Type B pancreatic cell (in vitro differentiated cells): ENCODE measurements at places on chromosomes 13 and 19.

- DNase-seq = no peak
Measured at GRCh38 chr19:29640231-29640630, 25.0 kb upstream of the PLEKHF1 start.

- DNase-seq = no peak
Measured at GRCh38 chr13:67017276-67017675, 212.9 kb downstream of the PCDH9 start.

DNA sequence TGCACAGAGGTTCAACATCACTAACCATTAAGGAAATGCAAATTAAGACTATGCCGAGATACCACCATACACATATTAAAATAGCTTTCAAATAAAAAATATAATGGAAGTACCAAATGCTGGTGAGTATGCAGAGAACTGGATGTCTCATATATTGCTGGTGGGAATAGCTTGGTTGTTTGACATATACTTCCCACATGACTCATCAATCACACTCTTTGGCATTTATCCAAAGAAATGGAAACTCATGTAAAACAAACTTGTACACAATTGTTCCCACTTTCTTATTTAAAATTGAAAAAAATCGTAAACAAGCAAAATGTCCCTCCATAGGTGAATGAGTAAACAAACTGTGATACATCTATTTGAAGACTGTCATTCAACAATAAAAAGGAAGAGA lies 982.6 kb upstream of the ATXN8OS start:
- no peak for DNase-seq

- DNase-seq = no peak
Measured at GRCh38 chr13:59112221-59112718, 1051.5 kb downstream of the DIAPH3 start.

- DNase-seq = no peak
Measured at GRCh38 chr13:49895826-49896225, 40.3 kb downstream of the SPRYD7 start.

DNA sequence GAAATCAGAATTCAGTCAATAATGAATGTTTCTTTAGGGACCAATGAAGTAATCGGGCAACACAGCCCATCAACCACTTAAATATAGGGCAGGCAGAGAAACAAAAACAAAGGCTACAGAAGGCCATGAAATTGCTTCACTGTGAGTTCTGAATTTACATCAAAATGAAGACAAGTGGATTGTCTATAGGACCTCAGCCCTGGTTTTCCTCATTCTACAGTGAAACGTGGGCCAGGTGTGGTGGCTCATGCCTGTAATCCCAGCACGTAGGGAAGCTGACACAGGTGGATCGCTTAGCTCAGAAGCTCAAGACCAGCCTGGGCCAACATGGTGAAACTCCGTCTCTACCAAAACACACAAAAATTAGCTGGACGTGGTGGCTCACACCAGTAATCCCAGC lies 416.0 kb downstream of the KLF12 start:
- no peak for DNase-seq

GRCh38 chr13:86909318-86909717 lies 761.9 kb upstream of the SLITRK5 start:
- DNase-seq = no peak

- no peak for DNase-seq
Measured at GRCh38 chr19:33551676-33552075, 30.1 kb upstream of the PEPD start.

GRCh38 chr13:57633141-57633949 lies 1.8 kb downstream of the PCDH17 start:
- DNase-seq = peak; percentile 74

GRCh38 chr19:57800696-57801095 lies 14.0 kb downstream of the ZNF552 start:
- DNase-seq = no peak

DNA sequence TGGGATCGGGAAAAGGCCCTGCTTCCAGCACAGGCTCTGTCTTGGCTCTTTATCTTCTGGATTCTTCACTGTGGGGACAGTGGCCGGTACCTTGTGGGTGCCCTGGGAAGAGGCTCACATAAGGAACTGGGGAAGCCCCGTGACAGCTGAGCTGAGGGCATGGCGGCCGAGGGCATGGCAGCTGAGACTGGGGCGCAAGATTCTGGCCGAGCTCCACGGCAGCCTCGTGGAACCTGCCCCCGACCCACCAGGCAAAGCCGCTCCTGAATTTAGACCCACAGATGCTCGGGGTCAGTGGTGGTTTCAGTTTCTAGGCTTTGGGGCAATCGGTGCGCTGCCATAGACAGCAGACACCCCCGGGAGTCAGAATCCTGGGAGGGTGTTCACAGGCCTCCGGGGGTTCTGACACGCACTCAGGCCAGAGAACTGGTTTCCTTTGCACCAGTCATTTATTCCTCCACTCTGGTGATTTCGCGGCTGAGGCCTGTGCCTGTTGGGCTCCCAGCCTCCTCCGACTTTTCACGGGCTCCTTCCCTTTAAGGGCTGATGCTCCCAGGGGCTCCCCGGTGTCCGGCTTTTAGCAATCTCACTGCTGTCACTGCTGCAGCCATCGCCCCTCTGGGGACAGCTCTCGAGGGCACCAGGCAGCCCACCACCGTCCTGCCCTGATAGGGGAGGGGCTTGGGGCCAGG lies 117.6 kb downstream of the TEX29 start:
- DNase-seq = no peak

DNA sequence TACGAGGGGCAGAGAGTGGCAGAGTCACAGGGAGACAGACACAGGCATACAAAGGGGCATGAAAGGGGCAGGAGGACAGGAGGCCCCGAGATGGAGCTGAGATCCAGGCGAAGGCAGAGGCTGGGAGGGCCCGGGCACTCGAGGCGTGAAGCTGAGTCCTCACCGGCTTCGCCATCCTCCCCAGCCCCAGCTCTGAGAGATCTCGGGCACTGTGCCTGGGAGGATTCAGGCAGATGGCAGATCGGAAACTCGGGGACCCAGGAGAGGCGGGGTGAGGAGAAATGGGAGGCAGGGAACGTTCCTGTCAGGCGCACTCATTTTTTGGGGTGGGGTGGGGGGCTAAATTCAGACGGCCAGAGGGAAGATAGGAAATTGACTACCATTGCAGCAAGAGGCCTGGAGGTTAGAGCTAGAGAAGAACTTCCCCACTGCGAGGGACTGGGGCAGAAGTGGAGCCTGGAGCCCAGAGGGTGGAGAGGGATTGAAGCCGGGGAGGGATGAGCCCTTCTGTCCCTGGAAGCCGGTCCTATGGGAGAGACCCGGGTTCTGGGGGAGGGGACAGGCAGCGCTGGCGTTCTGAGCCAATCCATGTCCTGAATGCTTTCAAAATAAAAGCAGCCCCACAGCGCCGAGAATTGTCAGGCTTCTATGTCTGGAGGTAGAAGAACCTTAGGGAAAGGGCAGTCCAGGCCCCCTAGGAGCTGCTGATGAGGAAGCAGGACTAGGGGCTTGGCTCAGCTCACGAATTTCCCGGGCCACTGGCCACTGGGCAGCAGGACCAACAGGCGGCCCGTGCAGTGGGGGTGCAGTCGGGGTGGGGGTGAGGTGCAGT lies 12.6 kb downstream of the LRRC4B start:
- no peak for DNase-seq

- no peak for DNase-seq
Measured at GRCh38 chr13:69202996-69203395, 904.6 kb upstream of the ATXN8OS start.

GRCh38 chr19:39602224-39602623 lies at the start of gene LGALS13:
LGALS13 (plus strand) TSS chr19:39602524; CDS start chr19:39602569, 45 bp downstream.
- DNase-seq = no peak

- DNase-seq = no peak
Measured at GRCh38 chr19:19366434-19367396, 38.8 kb upstream of the GATAD2A start.

- no peak for DNase-seq
Measured at GRCh38 chr13:36038785-36039555, 92.2 kb downstream of the DCLK1 start.

- no peak for DNase-seq
Measured at GRCh38 chr19:38229585-38230073, 5.6 kb upstream of the DPF1 start.

GRCh38 chr13:105328212-105328611 lies 1207.2 kb downstream of the EFNB2 start:
- no peak for DNase-seq

DNA sequence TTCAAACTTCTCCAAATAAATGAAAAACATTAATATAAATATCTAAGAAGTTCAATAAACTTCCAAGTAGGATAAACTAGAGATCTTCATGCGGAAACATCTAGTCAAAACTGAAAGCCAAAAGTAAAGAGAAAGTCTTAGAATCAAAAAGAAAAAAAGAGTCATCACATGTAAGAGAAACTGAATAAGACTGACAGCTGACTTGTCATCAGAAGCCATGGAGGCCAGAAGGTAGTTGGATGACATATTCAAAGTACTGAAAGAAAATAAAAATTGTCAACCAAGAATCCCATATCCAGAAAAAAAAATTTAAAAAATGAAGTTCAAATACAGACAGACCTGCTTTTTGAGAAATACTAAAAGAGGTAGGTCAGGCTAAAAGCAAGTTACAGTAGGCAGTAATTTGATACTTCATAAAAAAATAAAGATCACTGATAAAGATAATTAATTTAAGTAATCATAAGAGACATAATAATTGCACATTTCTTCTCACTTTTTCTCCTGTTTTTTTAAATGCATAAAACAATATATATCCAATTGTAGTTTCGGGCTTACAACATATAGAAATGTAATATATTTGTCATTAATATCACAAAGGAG lies 327.6 kb upstream of the PCDH9 start:
- DNase-seq = no peak

DNA sequence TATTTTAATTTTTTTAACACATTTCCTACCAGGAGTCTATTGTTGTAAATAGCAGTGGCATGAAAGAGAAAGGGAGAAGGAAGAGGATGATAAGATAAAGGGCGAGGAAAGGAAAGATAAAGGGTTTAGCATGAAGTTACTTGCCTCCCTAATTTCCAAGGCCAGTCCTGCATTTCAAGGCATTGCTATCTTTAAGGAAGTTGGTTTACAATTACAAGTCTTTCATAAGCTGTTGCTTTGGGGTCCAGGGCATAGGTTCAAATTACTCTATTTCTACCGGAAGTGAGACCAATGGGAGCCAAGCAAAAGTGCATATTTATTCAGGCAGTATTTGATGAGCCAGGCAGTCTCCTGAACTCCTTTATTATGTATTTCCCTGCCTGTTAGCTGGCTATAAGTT lies 27.7 kb upstream of the UBL3 start:
- no peak for DNase-seq

GRCh38 chr19:56087647-56088496 lies 33.2 kb downstream of the ZNF787 start:
- DNase-seq = no peak

- no peak for DNase-seq
Measured at GRCh38 chr19:31138077-31138476, 211.2 kb downstream of the TSHZ3 start.

- DNase-seq = no peak
Measured at GRCh38 chr19:16702123-16702522, 17.5 kb upstream of the NWD1 start.

GRCh38 chr13:37435881-37436280 lies 162.7 kb downstream of the POSTN start:
- DNase-seq = no peak

DNA sequence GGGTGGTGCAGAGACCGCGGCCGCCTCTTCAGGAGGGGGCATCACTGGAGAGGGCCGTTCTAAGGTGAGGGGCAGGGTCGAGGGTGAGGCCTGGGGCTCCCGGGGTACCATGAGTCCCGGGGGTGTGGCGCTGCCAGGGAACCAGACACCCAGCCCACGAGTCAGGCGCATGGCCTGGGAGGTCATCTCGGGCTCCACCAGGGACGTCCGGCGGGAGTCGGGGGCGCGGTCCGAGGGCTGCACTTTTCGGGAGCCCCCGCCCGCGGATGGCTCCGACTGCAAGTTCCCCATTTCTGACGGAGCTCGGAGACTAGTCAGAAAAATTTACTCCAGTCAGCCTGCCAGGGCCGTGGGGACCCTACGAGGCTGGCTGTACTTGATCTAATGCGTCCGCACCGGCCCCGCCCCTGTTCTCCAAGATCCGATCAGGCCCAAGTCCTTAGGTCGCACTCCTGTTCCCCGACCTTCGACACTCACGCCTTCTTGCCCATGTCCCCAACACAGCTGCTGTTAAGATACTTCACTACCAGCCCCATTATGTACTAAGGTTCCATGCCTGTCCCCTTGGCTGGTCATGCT lies 774 bp downstream of the GGN start:
- DNase-seq = no peak

DNA sequence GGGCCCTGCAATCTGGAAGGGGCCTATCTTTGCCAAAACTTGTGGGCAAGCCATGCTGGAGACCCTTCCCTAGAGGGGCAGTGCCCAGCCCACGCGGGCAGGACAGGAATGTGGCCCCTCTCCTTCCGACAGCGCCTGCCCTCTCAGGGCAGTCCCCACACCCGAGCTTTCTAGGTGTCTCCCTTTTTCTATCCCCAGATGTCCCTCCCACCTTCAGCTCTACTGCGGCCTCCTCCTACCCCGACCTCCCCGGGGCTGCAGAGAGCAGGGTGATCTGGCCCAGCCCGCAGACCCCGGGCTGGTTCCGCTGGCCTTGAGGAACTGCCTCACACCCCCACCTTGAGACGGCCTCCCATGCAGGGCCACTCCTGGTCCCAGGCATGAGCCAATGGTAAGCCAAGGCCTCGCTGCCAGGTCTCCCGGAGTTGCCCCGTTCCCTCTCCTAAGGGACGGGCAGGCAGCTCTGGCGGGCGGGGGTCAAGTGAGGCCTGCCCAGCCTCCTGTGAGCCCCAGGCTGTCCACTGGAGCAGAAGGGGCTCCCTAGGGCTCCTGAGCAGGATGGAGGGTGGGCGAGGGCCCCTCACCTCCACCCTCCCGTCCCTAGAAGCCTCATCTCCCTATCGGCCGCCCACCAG lies 39.7 kb downstream of the KLF2 start:
- DNase-seq = no peak

DNA sequence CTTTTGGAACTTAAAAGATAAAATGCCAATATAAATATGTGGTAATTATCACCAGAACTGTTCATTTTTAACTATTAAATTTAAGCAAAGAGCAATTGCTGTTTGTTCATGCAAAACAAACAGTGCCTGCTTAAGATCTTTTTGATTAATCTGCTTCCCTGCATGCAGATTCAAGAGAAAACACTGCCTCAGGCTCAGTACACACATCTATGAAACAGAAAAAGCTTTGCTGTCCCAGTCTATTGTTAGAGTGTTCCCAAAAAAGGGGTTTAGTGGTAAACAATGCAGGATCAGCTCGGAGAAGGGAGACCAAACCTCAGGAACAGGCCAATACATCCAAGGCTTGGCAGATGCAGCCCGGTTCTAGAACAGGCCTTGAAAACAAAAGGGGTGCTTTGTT lies 49.3 kb upstream of the TDRD3 start:
- no peak for DNase-seq
